ENCODE measurements at places on chromosomes 3 and 15.

DNA sequence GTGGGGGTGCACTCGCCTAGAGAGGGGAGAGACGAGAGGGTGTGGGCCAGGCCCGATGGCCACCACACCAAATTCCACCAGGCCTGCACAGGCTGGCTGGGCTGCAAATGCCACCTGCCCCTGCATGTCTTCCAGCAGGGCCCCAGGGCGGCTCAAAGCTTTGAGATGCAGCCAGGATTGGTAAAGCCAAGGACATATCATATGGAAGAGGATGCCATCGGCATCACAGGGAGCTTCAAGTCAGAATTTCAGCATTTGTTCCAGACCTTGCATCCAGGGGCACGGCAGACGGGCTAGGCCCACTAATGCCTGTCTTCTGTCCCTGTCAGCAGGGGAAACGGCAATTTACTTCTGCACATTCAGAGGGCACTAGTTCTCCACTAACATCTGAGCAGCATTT, 97.8 kb downstream of the NUP210 start:
- DNase-seq: no peak

DNA sequence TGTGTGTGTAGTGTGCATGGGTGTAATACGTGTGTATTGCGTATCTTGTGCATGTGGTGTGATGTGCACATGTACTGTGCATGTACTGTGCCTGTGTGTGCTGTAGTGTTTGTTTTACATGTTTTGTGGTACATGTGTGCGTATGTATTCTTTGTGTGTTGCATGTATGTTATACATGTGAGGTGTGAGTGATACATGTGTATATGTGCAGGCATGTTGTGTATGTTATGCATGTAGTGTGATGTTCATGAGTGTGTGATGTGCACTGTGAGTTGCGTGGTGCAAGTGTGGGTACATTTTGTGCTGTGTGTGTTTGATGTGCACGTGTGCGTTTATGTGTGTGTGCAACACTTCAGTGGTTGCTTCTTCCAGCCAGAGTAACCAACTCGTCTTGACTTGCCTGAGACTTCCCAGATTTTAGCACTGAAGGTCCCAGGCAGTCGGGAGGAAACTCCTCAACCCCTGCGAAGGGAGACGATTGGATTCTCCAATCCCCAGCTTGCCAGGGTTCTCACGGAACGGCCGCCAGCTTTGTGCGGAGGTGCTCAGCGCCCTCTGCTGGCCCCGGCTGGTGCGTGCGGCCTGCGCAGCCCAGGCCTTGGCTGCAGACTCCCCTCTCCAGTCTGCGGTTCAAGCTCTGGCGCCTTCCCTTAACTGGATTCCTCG, 3.6 kb downstream of the GALNT15 start:
- peak; percentile 73 for DNase-seq

DNA sequence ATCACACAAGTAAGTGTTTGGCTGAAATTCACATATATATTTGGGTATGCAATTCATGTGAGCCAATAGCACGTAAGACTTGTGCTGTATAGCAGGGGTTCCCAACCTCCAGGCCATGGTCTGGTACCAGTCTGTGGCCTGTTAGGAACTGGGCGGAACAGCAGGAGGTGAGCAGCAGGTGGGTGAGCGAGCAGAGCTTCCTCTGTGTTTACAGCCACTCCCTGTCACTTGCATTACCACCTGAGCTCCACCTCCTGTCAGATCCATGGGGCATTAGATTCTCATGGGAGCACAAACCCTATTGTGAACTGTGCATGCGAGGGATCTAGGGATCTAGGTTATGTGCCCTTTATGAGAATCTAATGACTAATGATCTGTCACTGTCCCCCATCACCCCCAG, 59.7 kb downstream of the MAP3K13 start:
- no peak for DNase-seq

- no peak for DNase-seq
These were observed 92.6 kb upstream of the ALDH1A3 start for GRCh38 chr15:100786901-100787566.

GRCh38 chr3:13086531-13086981, 13.3 kb upstream of the IQSEC1 start:
- no peak for DNase-seq

DNA sequence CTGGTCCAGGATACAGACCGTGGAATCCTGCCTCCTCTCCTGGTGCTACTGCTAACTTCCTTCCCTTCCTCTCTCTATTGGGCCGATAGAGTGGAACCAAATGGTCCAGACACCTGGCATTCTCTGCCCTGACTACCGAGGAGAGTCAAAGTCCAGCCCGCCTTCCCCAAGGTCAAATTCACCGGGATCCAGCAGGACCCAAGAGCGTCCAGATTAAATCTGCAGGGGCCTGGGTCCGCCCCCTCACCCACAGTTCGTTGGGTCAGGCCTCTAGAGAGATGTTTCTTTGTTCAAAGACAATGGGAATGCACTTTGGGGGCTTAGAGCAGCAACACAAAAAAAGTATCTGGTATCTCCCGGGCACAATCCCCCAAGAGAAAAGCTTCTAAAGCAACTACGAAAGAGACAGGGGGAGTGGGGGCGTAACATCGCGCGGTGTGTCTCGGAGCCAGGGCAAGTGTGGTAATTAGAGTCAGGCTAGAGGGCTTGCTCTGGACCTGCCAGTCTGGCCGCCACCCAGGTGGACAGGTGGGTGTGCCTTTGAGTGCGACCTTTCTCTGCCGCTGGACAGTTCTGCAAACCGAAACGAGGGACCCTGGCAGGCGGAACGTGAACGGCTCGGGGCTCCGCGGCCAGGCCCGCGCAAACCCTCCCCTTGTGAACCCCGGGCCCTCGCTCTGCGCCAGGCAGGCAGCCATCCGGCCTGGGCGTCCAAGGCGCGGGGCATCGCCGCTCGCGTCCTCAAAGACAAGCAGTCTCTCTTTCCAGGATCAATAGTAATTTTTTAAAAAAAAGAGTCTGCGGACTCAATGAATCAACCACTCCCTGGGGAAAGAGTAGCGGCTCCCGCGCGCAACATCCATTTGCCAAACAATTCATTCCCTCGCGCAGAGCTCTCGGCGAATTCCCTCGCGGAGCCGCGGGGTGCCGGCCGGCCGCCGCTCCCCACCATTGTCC, 806 bp downstream of the KLHL25 start:
- DNase-seq: no peak

DNA sequence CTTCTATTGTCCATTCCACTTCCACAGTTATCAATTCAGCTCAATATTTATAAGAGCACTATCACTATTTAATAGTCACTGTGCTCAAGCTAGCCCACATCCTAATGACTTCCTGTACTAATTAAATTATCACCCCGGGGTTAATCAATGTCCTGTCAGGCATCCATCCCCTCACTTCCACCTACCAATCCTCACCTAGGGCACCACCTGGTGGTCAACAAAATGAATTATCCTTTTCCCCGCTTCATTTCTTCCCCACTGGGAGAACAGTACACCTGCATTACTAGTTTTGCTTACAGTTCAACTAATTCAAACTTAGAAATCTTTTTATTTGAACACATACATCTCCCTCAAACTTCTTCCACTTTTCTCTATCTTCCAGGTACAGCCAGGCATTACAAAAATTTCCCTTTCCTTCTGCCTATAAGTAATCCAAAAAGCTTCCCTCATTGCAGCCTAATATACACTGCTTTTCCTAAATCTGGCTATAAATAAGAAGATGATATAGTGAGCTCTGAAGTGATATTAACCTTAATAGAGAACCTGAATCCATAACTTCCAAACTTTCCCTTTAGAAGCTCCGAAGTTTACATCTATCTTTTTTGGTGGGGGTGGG, 68.5 kb downstream of the TMCC1 start:
- DNase-seq: no peak

DNA sequence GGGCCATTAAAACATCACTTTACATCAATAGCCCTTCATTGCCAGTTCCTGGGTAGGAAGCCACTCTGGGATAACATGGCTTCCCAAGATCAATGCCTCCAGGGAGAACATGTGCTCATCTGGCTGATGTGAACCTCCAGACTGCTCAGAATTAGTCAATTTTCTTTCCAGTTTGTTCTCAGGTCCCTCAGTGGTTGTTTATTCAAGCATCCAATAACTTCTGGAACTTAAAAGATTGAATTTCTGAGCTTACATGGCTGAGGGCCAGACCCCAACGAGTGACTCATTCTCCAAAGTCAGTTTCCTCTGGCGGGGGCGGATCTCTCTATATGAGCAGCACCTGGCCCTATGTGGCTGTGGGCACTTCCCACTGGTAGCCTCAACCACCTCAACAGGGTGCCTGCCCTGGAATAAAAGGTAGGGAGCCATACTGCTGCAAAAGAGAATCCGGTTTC, 34.0 kb downstream of the LYZL4 start:
- DNase-seq: peak; percentile 26

GRCh38 chr15:87973501-87974215, 282.9 kb downstream of the NTRK3 start:
- DNase-seq: no peak

DNA sequence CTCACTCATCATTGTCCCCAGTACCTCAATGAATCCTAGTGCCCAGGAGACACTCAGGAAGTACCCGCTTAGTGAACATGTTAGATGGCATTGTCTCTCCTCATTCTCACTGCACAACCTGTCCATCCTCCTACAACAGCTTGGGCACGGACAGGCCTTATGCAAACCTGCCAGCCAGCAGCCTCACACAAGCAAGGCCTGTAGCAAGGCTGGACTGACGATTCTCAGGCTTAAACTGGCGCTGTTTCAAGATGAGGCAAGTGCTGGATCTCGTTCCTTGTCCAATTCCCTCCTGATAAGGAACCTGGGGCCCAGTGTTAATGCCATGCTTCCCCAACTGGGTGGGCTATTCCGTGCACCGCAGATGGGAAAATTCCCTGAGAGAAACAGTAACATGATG, 59.0 kb downstream of the CDCP1 start:
- no peak for DNase-seq

GRCh38 chr15:98900356-98900755, 107.2 kb downstream of the PGPEP1L start:
- DNase-seq: no peak

DNA sequence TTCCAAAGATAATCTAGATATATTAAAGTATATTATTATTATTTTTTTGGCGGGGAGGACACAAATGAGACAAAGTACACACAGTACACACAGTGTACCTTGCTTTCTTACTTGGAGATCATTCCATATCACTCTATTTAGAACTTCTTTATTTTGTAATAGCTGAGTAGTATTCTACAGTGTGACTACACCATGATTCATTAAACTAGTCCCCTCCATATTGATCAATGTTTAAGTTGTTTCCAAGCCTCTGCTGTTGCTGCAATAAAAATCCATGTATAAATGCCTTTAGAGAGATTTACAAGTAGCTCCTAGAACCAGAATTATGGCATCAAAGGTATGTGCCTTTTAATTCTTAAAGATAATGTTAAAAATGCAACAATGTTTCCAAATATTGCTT, 38.8 kb downstream of the PYGO1 start:
- DNase-seq: no peak

- DNase-seq: no peak
These were observed 57.1 kb upstream of the BCL6 start for GRCh38 chr3:187802203-187802927.
